ENCODE measurements at places on chromosomes 7 and 10.

DNA sequence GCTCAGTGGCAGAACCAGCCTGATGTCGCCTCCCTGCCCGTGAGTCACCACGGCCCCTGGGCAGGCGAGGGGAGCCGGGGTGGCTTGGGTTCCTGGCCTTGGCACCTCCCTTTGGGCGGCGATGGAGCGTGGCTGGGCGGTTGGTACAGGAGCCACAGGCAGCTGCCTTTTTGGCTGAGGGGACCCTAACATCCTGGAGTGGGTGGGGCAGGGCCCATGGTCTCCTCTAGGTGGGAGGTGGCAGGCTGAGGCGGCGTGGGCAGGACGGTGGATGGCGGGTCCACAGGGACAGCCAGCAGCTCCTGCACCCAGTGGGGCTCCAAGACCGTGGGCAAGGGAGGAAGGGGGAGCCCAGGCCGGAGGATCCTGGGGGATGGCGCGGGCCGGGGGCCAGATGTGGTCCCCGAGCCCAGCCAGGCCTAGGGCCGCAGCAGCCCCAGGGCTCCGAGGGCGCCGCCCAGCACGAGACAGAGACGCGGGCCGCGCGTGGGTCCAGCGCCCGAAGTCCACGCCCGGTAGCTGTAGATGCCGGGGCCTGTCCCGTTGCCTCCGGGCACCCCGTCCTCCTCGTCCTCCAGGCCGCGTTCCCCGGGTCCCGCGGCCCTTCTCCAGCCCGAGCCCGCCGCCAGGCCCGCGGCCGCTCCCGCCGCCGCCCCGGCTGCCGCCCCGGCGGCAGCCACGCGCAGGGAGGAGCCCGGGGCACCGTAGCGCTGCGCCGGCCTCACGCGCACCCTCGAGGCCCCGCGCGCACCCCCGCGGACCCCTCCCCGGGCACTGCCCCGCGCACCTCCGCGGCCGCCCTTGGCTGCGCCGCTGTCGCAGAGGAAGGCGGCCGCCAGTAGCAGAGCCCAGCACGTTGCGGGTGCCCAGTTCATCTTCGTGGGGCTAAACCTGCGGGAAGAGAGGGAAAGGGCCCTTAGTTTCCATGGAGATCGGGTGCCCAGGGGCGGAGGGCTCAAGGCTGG lies 1.3 kb downstream of the SPRN start:
- no peak for DNase-seq

- peak; percentile 26 for DNase-seq
Measured at GRCh38 chr10:100509241-100509840, 10.3 kb downstream of the SEC31B start.

GRCh38 chr10:70926226-70927000 lies 38.0 kb upstream of the PCBD1 start:
- DNase-seq: no peak

- no peak for DNase-seq
Measured at GRCh38 chr7:90488220-90488619, 18.8 kb downstream of the PTTG1IP2 start.

GRCh38 chr7:8133188-8133848 lies 128.6 kb downstream of the ICA1 start:
- no peak for DNase-seq

DNA sequence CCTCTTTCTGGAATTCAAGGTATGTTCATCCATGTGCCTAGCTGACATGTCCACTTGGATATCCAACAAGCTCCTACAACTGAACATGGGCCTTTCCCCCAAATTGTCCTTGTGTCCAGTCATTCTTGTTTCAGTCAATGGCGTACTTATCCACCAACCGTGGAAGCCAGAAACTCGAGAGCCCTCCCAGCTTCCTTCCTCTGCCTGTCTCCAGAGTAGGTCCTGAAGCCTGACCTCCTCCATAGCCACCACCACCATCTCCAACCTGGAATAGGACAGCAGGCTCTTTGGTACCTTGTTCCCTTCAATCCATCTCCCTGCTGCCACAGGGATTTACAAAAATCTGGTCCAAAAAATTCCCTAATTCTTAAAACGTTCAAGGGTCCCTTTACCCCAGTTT lies 305.1 kb downstream of the RPS24 start:
- no peak for DNase-seq

GRCh38 chr7:98727146-98727709 lies 110.1 kb downstream of the NPTX2 start:
- DNase-seq: no peak

DNA sequence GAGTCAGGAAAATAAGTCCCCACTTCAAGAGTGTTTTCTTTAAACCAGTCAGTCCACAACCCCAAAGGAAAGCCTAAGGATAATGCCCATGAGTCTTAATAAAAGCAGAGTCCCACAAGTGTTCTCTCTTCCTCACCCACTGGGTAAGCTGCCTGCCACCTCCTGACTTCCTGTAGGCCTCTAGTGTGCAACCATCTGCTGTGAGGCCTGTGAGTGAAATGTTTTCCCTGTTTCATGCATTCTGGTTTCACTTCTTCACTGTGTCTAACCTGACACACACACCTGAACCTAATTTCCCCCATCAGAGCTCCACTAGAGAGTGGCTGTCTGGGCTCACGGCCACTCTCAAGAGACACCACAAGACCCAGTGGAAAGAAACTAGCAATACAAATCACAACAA lies 38.9 kb upstream of the GDF10 start:
- no peak for DNase-seq

- no peak for DNase-seq
Measured at GRCh38 chr10:122716025-122716424, 16.4 kb upstream of the C10orf120 start.
